ENCODE measurements at places on chromosomes 16 and 17.

DNA sequence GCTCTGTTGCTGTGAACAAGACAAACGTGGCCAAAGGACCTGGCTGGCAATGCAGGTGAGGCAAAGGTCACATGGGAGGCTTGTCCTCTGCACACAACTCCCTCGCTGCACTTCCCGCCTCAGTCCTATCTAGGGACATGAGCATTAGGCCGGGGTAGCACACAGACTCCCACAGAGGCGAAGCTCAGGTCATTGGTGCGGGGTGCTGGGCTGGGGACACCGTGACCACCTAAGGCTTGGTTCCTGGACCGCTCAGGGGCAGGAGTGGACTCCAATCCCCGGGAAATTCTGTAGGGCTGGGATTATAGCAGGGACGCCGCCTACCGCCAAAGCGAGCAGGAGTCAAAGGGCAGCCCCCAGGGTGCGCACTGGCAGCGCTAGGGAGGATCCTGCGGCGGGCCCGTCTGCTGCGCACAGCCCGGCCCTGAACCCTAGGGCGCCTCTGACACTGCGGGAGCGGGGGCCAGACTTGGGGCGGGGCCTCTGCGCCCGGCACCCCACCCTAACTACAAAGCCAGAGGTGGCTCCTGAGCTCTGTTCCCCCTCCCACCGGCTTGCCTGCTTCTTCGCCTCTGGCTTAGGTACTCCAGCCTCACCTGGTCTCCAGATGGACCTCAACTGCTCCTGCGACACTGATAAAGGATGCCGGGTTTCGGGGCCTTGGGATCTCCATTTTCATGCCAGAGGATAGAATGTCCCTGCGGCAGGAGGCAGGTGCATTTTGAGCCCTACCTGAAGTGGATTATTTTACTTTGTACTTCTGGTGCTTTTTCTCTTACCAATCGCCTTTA lies 3.9 kb upstream of the MT1B start:
- no peak for DNase-seq

DNA sequence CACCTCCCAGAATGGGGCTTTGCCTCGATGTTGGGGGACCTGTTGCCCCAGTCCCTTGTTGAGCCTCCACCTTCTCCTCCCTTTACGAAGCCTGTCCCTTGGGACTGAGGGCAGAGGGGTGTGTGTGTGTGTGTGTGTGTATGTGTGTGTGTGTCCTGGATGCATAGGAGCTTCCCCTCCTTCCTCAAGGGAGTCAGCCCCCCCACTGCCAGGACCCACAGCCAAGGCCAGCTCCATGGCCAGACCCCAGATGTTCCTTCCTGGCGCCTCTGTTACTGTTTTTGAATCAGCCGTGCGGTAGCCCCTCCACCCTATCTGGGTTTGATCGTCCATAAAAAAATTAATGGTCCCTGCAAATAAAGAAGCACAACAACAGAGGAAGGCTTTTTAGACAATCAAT lies 17.7 kb upstream of the DOK4 start:
- no peak for DNase-seq

- no peak for DNase-seq
Measured at GRCh38 chr17:61354895-61355874, 44.5 kb upstream of the TBX2 start.

GRCh38 chr17:80984749-80985148 lies 6.9 kb upstream of the CHMP6 start:
- peak; percentile 95 for DNase-seq

DNA sequence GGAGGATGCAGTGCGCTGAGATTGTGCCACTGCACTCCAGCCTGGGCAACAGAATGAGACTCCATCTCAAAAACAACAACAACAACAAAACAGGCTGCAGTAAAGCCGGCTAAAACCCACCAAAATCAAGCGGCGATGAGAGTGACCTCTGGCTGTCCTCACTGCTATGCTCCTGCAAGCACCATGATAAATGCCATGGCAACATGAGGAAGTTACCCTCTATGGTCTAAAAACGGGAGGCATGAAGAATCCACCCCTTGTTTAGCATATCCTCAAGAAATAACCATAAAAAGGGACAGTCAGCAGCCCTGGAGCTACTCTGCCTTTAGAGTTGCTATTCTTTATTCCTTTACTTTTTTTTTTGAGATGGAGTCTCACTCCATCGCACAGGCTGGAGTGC lies 8.4 kb upstream of the LGALS3BP start:
- DNase-seq: no peak

- peak; percentile 4 for DNase-seq
Measured at GRCh38 chr17:60863892-60864707, 186.4 kb downstream of the BCAS3 start.

- no peak for DNase-seq
Measured at GRCh38 chr16:888901-889570, 81.7 kb downstream of the LMF1 start.

GRCh38 chr17:82344175-82344907 lies 10.8 kb upstream of the SECTM1 start:
- no peak for DNase-seq

GRCh38 chr17:80920441-80920840 lies 71.2 kb upstream of the CHMP6 start:
- no peak for DNase-seq

DNA sequence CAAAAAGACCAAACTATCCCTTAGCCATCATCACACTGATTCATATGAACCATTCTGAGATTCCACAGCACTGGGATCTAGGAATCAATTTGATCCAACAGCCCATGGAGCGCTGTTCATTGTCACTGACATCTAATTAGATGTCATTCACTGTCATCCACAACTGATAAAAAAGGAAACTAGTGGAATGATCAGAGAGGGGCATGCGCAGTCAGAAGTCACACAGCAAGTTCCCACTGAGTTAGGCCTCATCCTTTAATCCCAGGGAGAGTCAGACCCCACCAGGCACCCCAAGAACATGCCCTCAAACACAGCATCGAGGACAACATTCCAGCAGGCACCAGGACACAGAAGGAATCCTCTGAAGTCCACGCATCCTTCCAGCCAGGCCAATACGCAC lies 88.5 kb downstream of the ZNF423 start:
- no peak for DNase-seq

- DNase-seq: no peak
Measured at GRCh38 chr16:51312363-51313150, 161.5 kb upstream of the SALL1 start.

GRCh38 chr17:6233856-6234255 lies 163.7 kb downstream of the WSCD1 start:
- DNase-seq: no peak

DNA sequence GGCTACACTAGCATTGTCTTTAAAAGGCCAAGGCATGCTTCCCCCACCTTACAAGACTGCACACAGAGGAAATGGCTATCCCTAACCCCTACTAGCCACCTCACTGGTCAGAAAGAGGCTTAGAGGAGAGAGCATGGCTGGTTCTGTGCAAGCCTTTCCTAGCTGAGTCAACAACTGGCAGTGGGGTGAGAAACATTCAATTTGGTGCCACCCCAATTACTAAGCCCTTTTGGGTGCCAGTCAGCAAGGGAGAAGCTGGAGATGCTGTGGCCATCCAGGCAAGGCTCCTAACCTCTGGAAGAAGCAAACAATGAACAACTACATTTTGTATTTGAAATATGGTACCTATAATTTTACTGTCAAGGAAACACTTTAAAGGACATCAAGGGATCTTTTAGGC lies 4.7 kb upstream of the KAT7 start:
- DNase-seq: no peak

DNA sequence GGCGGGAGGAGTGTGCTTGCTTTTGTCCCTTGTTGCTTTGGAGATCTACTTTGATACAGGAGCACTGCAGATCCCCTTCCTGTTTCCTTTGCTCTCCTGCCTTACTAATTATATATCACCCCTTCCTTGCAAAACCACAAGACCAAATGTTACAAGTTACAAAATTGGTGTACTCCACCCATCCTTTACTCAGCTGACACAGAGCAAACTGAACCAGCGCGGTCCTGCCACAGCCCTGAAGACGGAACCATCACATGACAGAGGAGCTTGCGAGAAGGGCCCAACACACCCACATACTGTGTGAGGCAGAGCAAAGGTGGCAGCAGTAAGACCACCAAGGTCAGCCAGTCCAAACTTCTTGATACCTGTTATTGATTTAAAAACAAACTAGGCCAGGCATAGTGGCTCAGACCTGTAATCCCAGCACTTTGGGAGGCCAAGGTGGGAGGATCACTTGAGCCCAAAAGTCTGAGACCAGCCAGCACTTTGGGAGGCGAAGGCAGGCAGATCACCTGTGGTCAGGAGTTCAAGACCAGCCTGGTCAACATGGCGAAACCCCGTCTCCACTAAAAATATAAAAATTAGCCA lies 33.2 kb downstream of the CYTH1 start:
- DNase-seq: peak; percentile 31

- DNase-seq: no peak
Measured at GRCh38 chr17:80379348-80379747, 35.6 kb upstream of the ENDOV start.
